Activated gamma-delta T cell treated with anti-CD3 and anti-CD28 coated beads, Interleukin-2, amount 50 U/mL, for 16 hours (primary cell): ENCODE measurements at places on chromosomes 2 and 18.

GRCh38 chr2:12705742-12706141, 11.0 kb upstream of the TRIB2 start:
- no peak for DNase-seq

DNA sequence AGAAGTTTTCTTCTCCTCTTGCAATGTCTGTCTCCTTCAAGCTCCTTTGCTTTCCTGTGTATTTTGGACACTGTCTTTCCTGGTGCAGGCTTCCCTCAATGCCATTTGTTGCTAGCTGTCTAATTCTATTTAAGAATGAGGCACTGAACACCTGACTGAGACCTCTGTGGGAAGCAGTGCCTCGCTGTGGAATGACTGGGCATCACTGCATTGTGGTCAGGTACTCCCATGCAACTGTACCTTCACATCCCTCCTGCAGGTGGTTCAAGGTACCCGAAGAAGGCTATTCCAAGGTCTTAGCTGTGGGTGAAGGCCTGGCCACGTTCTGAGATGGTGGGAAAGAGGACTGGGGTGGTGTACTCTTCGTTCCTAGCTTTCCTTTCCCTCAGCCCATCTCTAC, 152.8 kb upstream of the CTAGE1 start:
- DNase-seq: no peak

GRCh38 chr2:102046135-102046986, 54.6 kb downstream of the IL1R2 start:
- no peak for DNase-seq

- DNase-seq: no peak
Observed at GRCh38 chr2:56749152-56749752, 565.5 kb downstream of the CCDC85A start.

DNA sequence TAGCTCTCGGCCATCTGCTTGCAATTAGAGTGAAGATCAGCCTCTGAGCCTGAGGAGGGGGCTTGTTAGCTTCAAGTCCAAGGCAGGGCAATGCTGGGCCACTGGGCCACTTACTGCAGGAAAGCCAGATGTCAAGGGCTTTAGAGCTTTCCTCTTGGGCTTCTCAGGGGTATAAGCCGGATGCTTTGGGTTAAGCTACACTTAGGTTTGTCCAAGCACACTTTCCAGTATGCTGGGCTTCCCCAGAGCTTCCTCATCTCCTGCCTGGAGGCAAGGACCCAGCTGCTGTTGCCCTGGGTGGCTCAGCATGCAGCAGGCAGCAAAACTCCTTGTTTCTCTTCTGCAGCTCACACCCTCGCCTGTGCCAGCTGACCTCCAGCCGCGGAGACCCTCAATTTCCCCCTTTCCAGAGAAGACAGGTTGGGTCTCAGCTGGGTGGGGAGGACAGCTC, 29.0 kb upstream of the ATOH8 start:
- DNase-seq: no peak

GRCh38 chr18:42275949-42276730, 321.1 kb downstream of the PIK3C3 start:
- no peak for DNase-seq

DNA sequence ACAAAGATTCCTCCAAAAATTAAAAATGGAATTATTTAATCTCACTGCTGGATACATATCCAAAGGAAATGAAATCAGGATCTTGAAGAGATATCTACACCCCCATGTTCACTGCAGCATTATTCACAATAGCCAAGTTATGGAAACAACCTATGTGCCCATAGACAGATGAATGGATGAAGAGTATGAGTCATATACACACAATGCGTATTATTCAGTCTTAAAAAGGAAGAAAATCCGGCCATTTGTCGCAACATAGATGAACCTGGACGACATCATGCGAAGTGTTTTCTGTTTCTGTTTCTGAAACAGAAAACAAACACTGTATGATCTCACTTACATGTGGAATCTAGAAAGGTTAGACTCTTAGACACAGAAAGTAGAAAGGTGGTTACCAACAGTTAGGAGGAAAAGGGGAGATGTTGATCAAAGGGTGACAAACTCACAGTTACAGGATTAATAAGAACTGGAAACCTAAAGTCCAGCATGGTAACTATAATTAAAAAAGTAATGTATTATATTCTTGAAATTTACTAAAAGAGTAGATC, 87.8 kb upstream of the ERBB4 start:
- DNase-seq: no peak

DNA sequence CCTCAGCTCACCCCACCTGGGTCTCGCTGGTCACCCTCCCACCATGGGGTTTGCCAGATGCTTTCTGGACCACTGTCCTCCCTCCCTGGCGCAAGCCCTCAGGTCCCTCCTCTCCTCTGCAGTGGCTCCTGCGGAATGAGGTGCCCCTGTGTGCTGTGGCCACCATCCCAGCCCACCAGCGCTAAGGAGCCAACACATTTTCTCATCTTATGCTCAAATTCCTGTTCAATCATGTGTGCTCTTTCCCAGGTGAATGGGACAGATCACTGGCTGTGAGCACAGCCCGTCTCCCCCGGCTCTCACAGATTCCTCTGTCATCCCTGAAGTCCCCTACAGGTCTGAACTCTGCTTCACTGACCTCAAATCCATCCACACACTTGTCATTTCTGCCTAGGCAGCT, 15.2 kb upstream of the CCDC74B start:
- DNase-seq: no peak

GRCh38 chr18:9943311-9943710, 29.5 kb downstream of the VAPA start:
- DNase-seq: no peak

DNA sequence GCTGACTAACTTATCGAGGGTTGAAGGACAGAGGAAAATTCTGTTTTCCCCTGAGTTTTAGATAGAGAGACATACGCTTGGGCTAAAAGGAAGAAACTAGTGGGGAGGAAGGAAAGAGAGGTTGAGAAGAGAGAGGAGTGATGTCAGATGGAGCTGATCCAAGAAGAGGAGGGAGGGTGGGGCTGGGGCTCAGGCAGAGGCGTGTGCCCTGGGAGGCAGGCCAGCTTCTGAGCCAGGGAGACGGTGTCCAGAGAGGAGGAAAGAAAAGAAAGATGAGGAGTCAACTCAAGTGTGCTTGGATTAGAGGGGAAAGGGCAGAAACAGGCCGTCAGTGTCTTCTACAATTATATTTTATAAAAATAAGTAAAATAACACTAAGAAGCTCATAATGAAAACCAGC, 56.2 kb downstream of the EMILIN2 start:
- no peak for DNase-seq

GRCh38 chr2:211709389-211709788, 829.2 kb downstream of the ERBB4 start:
- no peak for DNase-seq

DNA sequence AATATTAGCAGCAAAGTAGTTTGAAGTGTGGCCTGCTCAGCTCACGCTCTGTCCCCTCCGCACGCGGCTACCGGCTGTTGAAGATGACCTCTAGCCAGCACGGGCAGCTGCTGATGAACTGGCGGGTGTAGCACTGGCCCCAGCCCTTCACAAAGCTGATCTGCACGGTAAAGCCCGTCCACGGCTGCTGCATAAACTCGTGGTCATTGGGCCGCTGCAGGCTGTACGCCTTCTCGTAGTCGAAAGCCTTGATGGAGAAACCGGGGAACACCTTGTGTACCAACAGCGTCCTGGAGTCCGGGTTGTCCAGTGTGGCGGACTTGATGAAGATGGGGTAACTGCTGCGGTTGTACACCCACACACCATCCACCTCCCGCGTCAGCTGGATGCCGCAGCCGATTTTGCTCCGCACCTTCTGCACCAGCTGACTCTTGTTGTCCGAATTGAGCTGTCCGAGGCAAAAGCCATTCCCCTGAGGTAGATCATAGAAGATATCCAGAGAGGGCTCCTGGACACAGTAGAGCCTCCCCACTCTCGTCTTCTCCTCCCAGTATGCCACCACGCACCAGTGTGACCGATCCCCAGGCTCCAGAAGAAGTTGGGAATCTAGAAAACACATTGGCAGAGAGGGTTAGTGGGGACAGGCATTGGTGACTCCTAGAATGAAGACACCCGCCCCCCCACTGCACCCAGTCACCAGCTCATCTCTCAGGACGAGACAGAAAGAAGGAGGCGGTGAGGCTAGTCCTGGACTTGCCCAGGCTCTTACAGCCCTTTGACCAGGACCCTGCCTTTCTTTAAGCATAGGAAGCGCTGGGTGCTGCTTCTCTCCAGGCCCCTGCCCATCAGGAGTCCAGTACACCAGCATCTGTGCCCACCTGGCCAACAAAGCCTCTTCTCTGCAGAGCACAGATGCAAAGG, 29.2 kb downstream of the SMAD7 start:
- no peak for DNase-seq
